ENCODE measurements at places on chromosomes 3 and 15. TPM values are rescaled to one million over a fixed set of nuclear protein-coding genes. Genes with fewer than 3 reads are reported as not detected.
A peak's percentile ranks its signal among the peaks of the same experiment; 100 is the strongest.

ZBTB47 gene
- total RNA-seq, result 0.43 TPM

MUC20 gene
- 0.20 TPM for total RNA-seq

SPTSSB gene
- total RNA-seq, result not detected

CP gene
- not detected for total RNA-seq

SLC28A1 gene
- total RNA-seq, result not detected

ENTPD3 gene
- total RNA-seq, result not detected

ZNF662 gene
- total RNA-seq, result 2.1 TPM

DGKG gene
- total RNA-seq, result 0.18 TPM

GRCh38 chr3:134059671-134060560 lies 30.2 kb upstream of the SLCO2A1 start:
- no peaks in the 10 kb centered on the region for H3K27me3 ChIP-seq
- no peaks in the 10 kb centered on the region for H3K4me1 ChIP-seq
- no peaks in the 10 kb centered on the region for H3K36me3 ChIP-seq
- H3K4me3 ChIP-seq, result no peak overlapping the region
- no peak for DNase-seq

GRCh38 chr3:53518495-53518981 lies 24.1 kb downstream of the CACNA1D start:
- H3K27me3 ChIP-seq, result peaks cover 5% of the 10 kb centered on the region
- H3K4me1 ChIP-seq, result no peaks in the 10 kb centered on the region
- DNase-seq, result no peak
- no peaks in the 10 kb centered on the region for H3K36me3 ChIP-seq

DNA sequence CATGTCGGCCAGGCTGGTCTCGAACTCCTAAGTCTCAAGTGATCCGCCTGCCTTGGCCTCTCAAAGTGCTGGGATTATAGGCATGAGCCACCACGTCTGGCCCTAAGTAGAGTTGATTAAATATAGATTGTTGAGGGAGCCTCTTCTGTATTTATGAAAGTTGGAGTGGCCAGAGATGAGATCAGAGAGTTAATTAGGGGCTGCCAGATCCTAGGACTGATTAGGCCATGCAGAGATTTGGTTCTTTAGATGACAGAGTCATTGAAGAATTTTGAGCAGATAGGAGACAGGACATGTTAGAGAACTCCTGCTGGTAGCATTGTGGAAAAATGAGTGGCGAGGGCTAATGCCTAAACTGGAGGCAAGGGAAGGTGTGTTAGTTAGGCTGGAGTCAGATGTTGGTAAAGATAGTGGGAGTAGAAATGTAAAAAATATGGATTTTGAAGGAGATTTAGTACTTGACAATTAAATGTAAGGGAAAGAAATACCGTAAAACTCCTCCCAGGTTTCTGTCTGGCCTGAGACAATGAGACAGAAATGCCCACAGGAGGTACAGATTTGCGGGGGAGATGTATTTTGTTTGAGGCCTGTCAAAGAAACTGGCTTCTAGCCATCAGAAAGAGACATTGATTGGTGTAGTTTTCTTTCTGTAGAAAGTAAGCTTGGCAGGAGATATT lies 23.4 kb downstream of the SACM1L start:
- H3K4me3 ChIP-seq, result no peak overlapping the region
- H3K4me1 ChIP-seq, result peaks cover 20% of the 10 kb centered on the region
- H3K36me3 ChIP-seq, result peaks cover 59% of the 10 kb centered on the region
- no peaks in the 10 kb centered on the region for H3K27me3 ChIP-seq

DNA sequence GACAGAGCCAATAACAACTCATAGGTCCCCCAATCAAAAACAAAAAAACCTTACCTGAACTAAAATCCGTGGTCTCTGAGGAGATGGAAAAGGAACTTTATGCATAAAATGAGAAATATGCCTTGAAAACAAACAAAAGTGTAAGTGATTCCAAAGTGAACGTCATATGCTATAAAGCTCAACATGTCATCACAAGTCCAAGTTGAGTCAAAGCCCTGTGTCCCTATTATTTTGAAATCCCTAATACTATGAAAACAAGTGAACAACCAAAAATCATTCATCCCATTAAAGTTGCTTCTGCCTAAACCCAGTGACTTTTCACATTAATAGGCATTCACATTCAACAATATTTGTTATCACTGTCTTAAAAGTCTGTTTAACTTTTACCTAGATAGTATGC lies 59.4 kb downstream of the DENND4A start:
- no peak for DNase-seq
- H3K27ac ChIP-seq, result peak overlapping the region; percentile 25
- no peaks in the 10 kb centered on the region for H3K27me3 ChIP-seq
- H3K4me1 ChIP-seq, result peaks cover 3% of the 10 kb centered on the region
- no peak overlapping the region for H3K4me3 ChIP-seq

- no peak for DNase-seq
- no peak overlapping the region for H3K4me3 ChIP-seq
- H3K36me3 ChIP-seq, result peaks cover 69% of the 10 kb centered on the region
Observed at GRCh38 chr15:79887054-79887930, 9.5 kb downstream of the MTHFS start.

DNA sequence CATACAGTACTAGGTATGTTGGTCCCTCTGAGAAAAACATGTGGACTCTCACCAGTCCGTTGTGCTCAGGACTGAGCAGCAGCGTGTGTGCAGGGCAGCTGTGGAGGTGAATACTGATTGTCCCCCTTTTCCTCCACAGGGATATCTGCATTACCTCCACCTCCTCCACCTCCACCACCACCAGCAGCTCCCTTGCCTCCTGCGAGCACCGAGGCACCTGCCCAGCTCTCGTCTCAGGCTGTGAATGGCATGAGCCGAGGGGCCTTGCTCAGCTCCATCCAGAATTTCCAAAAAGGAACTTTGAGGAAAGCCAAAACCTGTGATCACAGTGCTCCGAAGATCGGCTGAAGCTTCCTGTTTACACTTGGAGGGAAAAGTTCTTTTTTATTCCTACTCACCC lies 9.0 kb downstream of the PDHB start:
- no peaks in the 10 kb centered on the region for H3K27me3 ChIP-seq
- H3K27ac ChIP-seq, result peak overlapping the region; percentile 15
- H3K4me1 ChIP-seq, result peaks cover 6% of the 10 kb centered on the region
- H3K36me3 ChIP-seq, result peaks cover 25% of the 10 kb centered on the region
- DNase-seq, result no peak

DNA sequence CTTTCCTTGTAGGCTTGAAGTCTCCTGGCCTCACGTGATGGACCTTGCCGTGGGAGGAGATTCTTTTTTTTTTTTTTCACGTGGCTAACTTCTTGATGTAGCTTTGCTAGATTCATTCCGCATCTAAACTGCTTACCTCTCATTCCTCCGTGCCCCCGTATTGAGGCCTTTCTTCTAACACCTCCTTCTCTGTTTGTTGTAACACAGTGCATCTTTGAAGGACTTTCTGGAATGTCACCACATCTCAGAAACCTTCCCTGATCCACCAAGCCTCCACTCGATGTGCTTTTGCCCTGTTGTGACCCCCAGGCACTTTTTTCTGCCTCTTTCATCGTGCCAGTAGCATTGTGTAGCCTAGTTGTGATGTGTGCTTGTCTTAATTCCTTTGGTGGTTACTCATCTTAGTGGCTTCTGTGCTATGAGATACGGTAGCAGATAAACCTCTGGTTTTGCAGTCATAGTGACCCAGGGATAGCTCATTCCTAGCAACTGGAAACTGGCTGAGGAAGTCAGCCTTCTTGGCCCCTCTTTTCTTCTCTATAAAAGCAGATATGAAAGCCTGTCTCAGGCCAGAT lies 1.6 kb upstream of the BNC1 start:
- DNase-seq, result no peak
- no peak overlapping the region for H3K4me3 ChIP-seq
- no peaks in the 10 kb centered on the region for H3K36me3 ChIP-seq
- H3K27ac ChIP-seq, result no peak overlapping the region

GRCh38 chr3:147369231-147369630 lies 37.1 kb downstream of the ZIC4 start:
- H3K4me1 ChIP-seq, result no peaks in the 10 kb centered on the region
- H3K4me3 ChIP-seq, result no peak overlapping the region
- no peak for DNase-seq
- H3K27ac ChIP-seq, result no peak overlapping the region

DNA sequence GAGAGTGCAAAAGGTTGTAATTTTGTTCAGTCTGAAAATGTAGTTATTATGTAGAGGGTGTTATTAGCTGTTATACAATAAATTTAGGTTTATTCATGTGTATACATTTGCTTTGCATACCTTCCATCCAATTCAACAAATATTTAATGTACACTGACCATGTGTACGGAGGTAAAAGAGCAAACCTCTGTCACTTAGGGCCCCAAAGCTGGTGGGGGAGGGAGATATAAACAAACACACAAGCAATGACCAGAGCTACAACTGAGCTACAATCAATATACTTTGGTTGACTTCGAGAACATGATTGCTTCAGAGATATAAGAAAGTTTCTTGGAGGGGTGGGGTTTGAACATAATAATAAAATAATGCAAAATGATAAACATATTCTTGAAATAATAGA lies 17.5 kb upstream of the BCL6 start:
- peaks cover 5% of the 10 kb centered on the region for H3K27me3 ChIP-seq
- no peaks in the 10 kb centered on the region for H3K36me3 ChIP-seq
- no peak for DNase-seq

DNA sequence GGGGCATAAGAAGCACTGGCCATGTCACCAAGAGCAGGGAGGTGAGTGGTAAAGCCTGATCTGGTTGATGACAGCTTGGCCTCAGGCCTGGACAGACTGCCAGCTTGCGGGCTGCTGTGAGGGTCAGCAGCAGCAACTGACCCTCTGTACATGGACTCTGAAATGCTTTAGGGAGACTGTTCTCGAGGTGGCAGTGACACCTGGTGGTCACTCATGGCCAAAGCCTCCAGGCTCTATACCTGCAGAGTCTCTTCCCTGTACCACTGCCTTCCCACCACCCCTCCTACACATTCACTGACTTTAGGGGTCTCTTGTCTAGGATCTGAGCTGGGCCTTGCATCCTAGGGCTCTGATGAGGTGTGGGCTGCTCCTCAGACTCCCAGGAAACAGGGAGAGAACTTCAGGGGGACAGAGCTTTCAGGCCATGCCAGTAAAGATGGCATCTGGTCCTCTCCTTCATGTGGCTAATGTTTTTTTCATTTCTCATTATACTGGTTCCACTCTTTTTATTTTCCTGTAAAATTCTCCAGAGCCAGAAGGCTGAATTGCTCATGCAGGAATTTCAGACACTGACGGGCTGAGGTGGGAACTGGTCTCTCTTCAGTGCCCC lies 17.2 kb upstream of the TIMP4 start:
- DNase-seq, result peak; percentile 68
- H3K4me1 ChIP-seq, result peaks cover 14% of the 10 kb centered on the region
- H3K27me3 ChIP-seq, result peaks cover 1% of the 10 kb centered on the region
- H3K27ac ChIP-seq, result no peak overlapping the region

- H3K36me3 ChIP-seq, result peaks cover 2% of the 10 kb centered on the region
- no peak overlapping the region for H3K4me3 ChIP-seq
- DNase-seq, result no peak
- H3K4me1 ChIP-seq, result peaks cover 16% of the 10 kb centered on the region
- H3K27ac ChIP-seq, result no peak overlapping the region
Observed at GRCh38 chr15:77225646-77226045, 154.7 kb upstream of the TSPAN3 start.

GRCh38 chr15:76376029-76376428 lies 39.5 kb downstream of the ISL2 start:
- no peaks in the 10 kb centered on the region for H3K27me3 ChIP-seq
- no peak overlapping the region for H3K27ac ChIP-seq
- H3K4me3 ChIP-seq, result no peak overlapping the region
- DNase-seq, result no peak
- H3K36me3 ChIP-seq, result peaks cover 16% of the 10 kb centered on the region

- peaks cover 84% of the 10 kb centered on the region for H3K36me3 ChIP-seq
- H3K4me1 ChIP-seq, result peaks cover 79% of the 10 kb centered on the region
- H3K27me3 ChIP-seq, result no peaks in the 10 kb centered on the region
- peak overlapping the region; percentile 93 for H3K27ac ChIP-seq
Observed at GRCh38 chr3:187041362-187042307, 97.7 kb downstream of the RPL39L start.

- no peak overlapping the region for H3K27ac ChIP-seq
- no peaks in the 10 kb centered on the region for H3K36me3 ChIP-seq
- no peak for DNase-seq
- H3K27me3 ChIP-seq, result no peaks in the 10 kb centered on the region
Observed at GRCh38 chr15:53434174-53434678, 325.2 kb downstream of the WDR72 start.

Data from activated CD8-positive, alpha-beta T cell treated with anti-CD3 and anti-CD28 coated beads for 36 hours (primary cell).